ENCODE measurements at places on chromosomes 1 and 21.

DNA sequence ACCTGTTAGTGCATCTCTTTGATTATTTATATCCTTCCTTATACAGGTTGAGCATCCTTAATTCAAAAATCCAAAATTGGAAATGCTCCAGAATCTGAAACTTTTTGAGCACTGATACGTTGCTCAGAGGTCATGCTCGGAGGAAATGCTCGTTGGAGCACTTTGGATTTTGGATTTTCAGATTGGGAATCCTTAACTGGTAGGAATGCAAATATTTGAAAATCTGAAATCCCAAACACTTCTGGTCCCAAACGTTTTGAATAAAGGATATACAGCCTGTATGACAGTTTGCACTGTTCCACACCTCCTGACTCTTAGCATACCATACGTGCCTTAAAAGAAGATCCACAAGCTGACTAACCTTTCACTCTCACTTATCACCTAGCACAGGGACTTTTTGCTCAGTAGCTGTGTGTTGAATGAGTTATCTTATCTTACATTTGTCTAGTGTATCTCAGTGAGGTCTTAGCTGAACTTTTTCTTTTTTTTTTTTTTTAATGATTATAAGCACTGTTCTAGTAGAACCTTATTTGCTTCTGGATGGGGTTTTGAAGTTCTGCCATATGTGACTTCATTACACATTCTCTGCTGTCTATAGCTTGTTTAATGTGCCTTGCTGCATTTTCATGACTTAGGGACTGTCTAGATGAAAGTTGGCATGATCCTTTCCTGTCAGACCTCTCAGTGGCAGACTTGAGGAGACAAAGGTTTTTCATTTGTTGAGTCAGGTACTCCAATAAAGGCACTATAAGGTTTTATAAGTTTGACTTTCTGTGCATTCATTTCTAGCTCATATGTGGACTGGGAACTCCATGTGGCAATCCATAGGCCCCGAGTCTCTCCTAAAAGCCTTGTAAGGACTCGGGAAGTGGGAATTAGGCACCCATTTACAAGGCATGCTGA lies 21.6 kb downstream of the PTGFRN start:
- no peak for DNase-seq

DNA sequence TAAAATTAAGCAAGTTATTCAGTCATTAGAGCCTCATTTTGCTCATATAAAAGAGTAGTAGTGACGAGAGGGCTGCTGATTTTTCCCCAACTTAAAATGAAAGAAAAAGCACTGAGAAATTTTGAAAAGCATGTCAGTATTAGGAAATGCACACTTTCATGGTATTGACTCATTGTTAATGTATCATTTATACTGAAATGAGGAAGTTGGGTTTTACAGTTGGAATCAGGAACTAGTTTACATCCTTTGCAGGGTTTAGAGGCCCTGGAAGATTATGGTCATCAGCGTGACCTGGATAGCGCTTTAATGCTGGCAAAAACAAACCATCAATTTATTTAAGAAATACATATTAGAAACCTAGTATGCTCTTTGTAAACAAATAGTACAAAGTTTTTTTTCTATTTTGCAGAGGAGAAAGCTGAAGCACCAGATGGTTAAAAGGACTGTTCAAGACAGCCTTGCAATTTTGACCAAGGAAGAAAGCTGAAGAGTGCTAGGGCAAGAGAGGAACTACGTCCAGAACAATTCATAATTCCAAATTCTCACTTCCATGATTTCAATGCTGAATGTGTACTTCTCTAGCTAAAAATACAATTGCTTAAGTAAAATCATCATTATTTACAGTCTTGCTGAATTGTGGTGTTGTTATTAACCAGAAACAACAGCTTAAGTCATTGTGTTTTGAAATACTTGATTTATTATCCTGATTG lies 94.8 kb upstream of the SGIP1 start:
- no peak for DNase-seq

GRCh38 chr1:66271216-66271903 lies 262.6 kb upstream of the SGIP1 start:
- DNase-seq = no peak

GRCh38 chr1:187003353-187003752 lies 174.6 kb downstream of the PLA2G4A start:
- DNase-seq = no peak

DNA sequence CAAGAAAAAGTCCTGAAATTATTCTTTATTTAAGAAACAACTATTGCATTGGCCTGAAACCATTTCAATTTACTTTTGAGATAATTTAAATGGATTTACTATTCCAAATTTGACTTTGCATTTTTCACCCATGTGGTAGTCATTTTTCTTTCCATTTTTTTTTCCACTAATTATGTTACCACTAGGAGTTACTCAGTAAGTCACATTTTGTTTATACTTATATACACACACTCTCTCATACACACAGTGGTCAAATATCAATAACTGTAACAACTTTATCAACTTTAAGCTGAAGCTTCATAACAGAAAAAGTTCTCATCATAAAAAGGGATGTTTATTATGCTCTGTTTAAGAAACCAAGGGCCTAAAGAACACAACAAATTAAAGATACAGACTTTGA lies 222.8 kb downstream of the SIPA1L2 start:
- no peak for DNase-seq

DNA sequence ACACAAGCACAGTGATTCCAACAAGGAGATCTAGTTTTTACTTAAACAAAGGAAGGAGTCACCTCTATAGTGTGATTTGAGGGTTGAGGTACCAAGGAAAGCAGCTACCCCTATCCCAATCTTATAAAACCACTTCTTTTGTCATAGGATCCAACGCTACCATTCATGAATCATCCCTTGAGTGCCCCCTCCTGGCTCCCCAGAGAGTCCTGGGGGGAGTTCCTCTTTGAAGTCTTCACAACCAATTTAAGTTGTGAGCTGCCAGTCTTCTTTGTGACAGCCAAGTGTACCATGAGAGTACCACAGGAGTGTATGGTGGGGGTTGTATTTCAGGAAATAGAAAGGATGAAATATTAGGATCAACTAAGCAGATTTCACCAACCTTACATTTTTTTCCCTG lies 39.1 kb upstream of the NHLH2 start:
- no peak for DNase-seq
